ENCODE measurements at places on chromosomes 3 and 15.

DNA sequence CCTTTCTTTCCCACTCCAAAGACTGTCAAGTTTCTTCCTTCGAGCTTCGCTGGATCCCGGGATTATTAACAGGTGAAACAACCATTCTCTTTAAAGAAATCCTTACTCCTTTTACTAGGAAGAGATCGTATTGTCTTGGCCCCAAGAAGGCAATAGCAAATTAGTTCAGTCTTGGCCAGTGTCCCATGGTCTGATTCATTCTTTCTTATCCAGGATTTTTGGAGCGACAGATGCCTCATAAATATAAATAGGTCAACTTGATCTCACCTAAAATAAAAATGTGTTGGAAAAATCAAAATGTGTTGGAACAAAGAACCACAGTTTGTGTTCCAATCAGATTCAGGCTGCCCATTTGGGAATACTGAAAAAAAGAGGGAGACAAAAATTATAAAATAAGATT, 140.1 kb upstream of the TMEM108 start:
- DNase-seq = no peak

- no peak for DNase-seq
Measured at GRCh38 chr15:73965094-73965757, 26.9 kb downstream of the STOML1 start.

DNA sequence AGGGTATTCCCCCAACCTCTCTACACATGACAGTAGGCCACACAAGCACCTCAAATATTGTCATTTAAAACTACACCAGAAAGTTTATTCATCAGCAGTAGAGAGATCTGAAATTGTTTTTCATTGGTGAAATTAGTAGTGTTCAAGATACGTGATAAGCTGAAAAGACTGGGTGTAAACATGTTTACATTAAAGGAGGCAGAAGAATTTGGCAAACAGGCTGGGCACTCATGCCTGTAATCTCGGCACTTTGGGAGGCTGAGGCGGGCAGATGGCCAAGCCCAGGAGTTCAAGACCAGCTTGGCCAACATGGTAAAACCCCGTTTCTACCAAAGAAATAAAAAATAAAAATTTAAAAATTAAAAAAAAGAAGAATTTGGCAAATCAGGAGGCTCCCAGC, 255.6 kb downstream of the FOXP1 start:
- DNase-seq = no peak

DNA sequence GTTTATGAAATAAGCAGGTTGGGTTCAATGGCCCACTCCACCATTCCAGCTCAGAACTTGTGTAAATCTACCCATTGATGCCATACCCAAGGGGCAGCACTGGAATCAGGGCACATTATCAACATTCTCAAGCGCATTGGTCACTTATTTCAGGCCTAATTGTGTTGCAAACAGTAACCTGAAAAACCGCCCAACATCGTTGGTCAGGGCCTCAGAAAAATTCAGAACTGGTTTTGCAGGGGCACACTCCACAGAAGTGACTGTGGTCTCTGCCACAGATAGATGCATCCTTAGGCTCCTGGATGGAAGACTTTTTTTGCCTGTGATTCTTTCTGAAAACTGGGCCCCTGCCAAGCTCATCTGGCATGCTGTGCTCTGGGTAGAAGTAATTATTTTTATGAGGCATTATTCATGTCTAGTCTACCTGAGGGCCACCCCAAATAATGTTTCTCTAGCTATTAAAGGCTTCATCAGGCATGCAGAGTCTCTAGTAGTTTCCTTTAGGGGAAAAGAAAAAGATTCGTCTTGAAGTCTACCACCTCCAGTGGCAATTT, 21.7 kb upstream of the LRTM1 start:
- no peak for DNase-seq

DNA sequence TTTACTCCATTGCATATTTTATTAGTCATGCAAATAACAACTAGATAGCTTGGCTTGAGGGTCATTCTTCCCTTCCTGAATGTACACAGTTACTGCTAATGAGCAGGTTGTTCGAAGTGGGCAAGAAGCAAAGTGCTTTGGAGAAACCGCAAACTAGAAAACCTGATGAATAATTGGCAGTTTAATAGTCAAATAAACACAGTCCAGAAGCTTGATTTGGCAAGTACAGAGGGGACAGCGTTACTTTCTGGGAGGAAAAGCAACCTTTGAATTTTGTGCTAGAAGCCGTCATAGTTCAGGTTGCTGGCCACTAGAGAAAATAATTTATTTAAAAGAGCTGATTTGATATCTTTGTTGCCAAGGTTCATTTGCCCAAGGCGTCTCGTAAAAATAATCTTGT, 94.9 kb downstream of the MFSD1 start:
- no peak for DNase-seq

DNA sequence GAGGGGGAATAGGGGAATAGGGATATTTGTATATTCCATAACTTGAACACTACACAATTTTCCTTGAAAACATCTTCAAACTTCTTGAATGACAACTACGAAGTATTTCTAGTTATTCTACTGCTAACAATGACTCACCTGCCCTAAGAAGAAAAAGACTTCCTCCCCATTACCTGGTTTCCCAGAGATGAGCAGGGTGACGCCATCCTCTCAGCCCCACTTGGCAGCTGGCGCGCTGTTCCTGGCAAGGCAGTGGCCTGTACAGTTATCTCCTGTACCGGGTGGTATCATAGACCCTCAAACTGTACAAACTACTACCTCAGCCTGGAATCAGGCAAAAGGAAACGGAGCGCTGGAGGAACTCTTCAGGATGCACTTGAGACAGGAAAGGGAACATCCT, 10.4 kb downstream of the WDR82 start:
- DNase-seq = no peak

DNA sequence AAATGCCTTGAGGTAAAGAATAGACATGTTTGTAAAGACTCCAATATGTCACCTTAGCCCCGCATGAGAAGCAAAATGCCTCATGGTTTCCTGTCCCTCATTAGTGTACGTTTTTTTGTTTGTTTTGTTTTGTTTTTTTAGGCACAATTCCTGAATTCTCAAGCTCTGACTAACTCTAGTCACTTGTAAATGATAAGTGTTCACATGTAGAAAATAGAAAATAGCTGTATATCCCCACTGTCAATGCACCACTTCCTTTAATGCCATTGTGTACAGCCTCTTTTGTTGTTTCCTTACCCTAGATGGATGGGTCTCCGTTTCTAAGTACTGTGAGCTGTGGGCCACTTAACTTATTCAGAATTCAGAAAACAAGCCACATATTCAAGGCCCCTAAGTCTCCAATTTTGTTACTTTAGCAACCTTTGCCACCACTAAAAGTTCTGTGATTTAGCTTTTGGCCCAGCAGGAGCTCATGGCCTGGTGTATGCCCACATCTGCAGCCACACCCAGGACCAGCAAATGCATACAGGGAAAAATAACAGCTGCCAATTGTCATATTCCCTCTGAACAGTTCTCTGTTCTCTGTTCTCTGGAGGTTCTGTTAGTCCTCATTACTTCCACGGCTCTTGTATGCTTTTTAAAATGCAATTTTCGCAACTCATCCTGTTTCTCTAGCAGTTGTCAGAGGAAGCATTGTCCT, 655.5 kb downstream of the GBE1 start:
- DNase-seq = no peak

- no peak for DNase-seq
Measured at GRCh38 chr3:111786922-111787321, 72.1 kb upstream of the PHLDB2 start.

DNA sequence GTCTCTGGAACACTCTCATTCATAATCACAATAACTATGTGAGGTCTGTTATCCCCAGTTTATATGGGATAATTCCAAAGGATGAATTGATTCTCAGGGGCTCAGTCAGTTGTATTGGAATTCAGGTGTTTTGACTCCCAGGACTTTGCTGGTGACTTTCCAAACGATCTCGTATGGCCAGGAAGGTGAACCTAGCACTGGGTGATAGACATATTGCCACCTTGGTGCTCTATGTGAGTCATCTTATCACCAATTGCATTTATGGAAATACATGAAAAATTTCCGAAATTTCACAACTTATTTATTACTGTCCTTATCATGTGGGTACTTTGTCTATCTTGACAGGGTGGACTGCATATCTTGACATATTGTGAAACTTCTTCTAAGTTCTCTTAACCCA, 287.3 kb downstream of the WDR72 start:
- DNase-seq = no peak

DNA sequence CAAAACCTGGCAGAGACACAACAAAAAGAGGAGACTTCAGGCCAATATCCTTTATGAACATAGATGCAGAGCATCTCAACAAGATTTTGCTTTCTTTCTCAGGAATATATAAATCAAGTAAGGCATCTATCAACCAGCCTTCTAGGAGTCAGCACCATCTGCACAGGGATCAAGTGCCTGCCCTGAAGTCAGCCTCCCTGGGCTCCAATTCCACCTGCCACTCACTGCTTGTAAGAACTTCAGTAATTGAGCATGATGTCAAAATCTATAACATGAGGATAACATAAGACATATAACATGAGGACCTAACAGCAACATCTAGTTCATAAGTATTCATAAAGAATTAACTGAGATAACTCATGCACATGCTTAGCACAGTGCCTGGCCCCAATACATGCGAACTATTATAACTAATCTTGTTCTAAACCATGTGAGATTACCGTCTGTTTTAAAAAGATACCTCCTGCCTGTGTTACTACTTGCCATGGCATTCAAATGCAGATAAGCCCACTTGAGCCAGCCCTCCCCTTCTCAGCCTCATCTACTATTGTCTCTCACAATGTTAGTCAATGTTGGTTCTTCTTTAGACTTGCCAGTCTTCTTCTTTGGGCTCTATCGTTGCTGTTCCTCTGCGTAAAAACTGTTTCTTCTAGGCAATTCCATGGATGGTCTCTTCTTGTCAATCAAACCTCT, 91.6 kb downstream of the PLD1 start:
- DNase-seq = no peak

DNA sequence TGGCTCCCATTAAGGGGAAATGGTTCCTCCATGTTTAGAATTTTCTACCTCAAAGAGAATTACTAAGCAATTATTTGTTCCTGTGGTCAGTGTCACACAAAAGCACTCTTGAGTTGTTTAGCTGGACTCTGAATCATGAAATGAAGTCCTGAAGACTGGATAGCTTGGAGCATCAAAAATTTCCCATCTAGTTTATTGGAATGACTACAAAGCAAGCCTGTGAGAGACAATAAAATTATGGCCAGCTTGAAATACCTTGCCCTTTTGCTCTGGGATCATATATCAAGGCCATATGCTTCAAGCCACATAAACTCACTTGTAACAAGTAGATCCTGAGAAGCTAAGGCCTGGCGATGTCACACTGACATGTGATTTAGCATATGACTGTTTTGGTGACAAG, 292.3 kb downstream of the TIGIT start:
- no peak for DNase-seq

GRCh38 chr3:38620236-38620635, 29.3 kb downstream of the SCN5A start:
- DNase-seq = no peak

GRCh38 chr3:174215456-174215855, 643.7 kb upstream of the NAALADL2 start:
- no peak for DNase-seq

GRCh38 chr3:9402410-9403228, 5.2 kb downstream of the SETD5 start:
- no peak for DNase-seq

GRCh38 chr3:34056181-34056910, 257.9 kb downstream of the PDCD6IP start:
- no peak for DNase-seq

- no peak for DNase-seq
Measured at GRCh38 chr3:50112462-50112861, 23.7 kb downstream of the RBM5 start.

All from left hindlimb (tissue), 1 donor.